ELF-1 (cell line): ENCODE measurements at places on chromosomes 1 and 21.

GRCh38 chr1:117646007-117646811, 40.4 kb downstream of the TENT5C start:
- no peak for DNase-seq

- peak; percentile 70 for DNase-seq
These were observed 175.6 kb upstream of the DAB1 start for GRCh38 chr1:57599236-57599994.

DNA sequence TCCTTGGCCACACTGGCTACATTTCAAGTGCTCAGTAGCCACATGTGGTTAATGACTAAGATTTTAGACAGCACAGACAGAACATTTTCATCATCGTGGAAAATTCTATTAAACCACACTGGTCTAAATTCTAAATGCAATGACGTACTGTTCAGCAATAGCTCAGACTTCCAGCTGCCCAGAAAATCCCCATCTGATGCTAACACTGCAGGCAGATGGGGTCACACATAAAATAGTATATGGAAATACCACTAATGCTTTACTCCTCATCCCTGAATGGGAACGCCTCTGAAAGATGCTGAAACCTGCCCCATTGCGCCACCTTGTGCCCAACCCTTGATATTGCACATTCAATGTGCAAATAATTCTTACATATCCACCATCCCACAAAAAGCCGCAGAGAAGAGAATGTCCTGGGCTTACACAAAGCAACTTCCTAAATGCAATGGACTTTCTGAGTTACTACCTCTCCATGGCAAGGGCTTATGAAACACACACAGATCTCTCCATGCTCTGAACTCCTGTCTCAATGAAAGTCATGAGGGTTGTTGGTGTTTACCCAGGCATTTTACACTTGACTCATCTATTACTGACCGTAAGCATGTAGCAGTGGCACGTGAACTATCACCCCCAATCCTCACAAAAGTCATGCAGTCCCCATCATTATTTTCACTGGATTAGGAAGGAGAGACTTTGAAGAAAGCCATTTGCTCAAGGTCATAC, 20.3 kb upstream of the SLC5A9 start:
- DNase-seq: peak; percentile 63

DNA sequence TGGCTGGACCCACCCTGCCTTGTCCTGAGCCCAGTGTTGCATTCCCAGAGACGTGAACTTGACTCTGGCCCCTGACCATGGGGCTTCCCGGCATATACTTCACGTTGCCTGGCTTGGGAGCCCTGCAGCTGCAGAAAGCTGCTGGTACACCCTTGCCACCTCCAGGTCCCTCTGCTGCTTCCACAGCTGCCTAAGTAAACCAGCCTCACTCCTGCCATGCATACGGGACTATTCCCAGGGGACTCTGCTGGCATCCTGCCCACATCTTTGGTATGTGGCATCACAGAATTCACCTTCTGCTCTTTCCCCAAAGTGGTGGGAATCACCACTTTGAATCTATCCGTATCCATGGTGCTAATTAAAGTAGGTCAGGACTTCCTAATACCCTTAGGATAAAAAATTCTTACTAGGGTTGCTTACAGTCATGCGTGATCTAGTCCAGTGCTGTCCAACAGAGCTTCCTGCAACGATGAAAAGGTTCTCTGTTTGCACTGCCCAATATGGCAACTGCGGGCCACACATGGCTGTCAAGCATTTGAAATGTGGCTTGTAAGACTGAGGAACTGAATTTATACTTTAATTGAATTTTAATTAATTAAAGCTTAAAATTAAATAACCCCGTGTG, 203.0 kb downstream of the GRIK3 start:
- DNase-seq: no peak

GRCh38 chr1:25435397-25436108, 4.9 kb downstream of the MACO1 start:
- no peak for DNase-seq

- DNase-seq: peak; percentile 58
These were observed 18.9 kb downstream of the LHX4 start for GRCh38 chr1:180248731-180249681.

DNA sequence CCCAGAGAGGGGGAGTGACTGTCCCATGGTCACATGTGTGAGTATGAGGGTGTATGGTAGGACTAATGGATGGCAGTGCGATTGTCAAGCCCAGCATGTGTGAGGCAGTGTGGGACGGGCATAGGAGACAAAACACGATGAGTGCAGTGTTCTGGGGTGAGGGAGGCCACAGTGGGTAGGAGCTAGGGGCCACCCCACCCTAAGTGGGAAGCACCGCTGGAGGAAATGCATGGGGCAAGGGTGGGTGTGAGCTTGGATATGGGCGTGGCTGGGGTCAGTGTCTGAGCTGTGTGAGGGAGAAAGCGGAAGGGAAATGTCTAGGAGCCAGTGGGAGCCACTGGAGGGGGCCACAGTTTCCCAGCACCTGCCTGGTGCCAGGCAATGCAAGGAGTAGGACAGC, 56.5 kb downstream of the FOXO6 start:
- no peak for DNase-seq

DNA sequence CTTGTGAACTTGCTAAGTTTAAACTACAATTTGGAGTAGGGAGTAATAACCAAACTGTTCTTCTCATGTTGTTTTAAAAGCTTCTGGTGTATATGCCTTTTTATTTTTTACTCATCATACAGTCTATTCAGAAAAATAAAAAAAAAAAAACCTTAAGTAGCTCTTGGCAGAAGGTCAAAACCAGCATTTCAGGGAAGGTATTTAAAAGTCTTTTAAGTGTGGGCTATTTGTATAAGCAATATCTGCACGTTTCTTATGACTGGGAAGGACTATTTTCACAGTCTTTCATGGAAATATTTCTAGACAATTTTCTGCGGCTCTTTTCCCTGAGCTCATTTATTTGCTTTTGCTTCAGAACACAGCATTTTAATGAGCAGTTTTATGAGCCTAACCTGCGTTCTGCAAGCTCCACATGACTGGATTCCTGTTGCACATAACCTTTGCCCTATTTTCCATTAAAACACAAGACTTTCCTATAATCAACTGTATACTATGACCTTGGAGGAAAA, 60.9 kb upstream of the C1orf105 start:
- DNase-seq: no peak

DNA sequence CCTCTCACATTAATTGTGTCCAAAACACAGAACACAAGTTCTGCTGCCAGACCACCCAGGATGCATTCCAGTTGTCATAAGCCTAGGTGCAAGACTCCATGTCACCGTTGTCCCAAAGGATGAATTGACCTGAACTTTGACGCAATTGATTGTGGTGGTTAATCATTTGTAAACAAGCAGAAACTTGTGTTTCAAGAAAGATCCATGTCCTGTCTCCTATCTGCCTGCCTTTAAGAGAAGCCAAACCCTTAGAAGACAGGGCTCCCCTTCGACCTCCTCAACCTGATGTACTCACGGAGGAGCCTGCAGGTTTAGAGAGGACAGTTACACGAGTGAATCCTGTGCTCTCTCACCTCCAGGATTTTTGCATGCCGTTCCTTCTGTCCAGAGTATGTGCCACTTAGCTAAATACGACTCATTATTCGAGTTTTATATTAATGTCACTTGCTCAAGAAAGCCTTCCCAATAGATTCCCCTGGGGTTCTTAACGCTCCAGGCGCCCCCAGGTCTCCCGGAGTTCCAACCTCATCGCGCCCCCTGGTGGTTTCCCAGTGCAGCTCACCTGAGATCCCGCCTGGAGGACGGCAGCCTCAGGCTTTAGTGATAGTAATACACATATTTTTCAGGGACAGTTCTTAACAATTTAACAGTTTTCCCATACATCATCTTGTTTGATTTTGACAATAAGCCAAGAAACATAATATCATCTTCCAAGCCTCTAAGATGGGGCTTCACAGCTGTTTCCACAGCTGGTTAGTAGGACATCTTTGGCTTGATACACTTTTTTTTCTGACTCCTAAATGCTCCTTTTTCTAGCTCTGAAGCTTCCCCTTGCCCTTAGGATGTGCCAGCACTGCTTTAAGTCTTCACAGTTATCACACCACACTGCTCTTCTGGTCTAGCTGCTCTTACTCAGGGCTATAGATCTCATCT, 2.4 kb upstream of the C8B start:
- peak; percentile 55 for DNase-seq

GRCh38 chr1:63326473-63327380, 4.4 kb downstream of the FOXD3 start:
- DNase-seq: peak; percentile 44

DNA sequence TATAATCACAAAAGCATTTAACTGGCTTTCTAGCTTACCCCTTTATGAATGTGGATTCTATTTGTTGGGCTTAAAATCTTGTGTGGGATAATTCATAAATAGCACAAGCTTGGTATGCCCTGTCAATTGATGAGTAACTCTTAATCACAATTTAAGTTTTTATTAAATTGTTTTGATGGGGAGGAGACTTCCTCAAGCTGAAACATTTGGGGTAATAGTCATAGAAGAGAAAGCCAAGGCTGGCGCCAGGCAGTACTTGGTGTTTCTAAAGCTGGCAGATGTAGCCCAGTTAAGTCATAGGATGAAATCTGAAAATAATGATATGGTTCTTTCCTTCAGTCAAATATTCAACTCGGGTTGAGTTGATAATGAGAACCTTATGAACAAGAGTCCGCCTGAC, 167.2 kb downstream of the FMN2 start:
- no peak for DNase-seq

- no peak for DNase-seq
These were observed 20.2 kb downstream of the RRAGC start for GRCh38 chr1:38839363-38839762.

- no peak for DNase-seq
These were observed 91.8 kb downstream of the CHD1L start for GRCh38 chr1:147334292-147334691.

DNA sequence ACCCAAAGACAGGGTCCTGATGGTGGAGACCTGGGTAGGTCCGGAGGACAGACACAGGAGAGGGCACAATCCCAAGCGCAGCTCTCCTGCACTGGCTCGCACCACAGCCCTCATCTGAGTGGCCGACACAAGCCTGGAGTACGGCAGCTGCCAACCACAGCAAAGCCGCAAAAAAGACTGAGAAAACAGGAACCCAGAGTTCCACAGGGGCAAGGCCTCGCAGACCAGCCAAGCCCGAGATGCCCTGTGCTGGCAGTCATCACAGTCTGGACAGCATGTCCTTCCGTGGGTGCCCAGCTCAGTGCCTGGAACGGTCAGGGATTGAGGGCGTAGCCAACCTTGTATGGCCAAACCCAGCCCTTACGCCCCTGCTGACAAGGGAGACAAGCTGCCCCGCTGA, 11.4 kb downstream of the ZBTB48 start:
- DNase-seq: no peak

- DNase-seq: no peak
These were observed 373.1 kb upstream of the CXADR start for GRCh38 chr21:17139696-17140095.

DNA sequence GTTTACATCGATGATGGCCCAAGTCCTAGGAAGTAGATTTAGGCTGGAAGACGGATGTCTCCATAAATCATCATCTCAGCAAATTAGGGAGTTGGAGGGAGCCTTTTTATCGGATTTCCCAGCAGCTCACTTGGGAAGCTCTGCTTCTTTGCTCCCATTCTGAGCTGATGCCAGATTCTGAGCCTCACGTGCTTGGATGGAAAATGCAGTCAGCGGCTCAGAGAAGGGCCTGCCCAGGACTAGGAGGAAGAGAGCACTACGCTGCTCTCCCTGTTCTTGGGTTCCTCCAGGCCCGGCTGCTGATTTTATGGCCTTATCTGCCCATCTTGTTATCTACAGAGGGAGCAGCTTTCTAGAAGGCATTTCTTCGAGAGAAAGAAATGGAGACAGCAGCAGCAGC, 42.0 kb downstream of the UBIAD1 start:
- DNase-seq: peak; percentile 33

- no peak for DNase-seq
These were observed 1603.7 kb downstream of the PLA2G4A start for GRCh38 chr1:188432427-188432826.

DNA sequence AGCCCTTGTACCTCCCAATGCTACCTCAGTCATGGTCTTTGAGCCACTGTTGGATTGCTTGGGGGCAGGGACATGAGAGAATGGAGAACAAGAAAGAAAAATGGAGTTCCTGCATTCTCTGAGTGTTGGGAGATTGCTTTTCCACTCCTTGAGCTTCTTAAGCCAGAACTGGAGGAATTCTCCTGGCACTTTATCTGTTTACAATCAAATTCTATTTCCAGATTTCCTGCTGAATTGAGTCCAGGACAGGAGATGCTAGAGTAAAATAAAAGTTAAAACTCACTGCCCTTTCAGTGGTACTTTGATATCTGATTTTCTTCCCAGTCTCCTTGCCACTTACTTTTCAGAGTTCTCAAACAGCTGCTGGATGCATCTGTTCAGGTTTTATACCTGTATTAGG, 24.4 kb upstream of the DEPDC1 start:
- peak; percentile 4 for DNase-seq

GRCh38 chr1:36420409-36420808, 22.7 kb upstream of the LSM10 start:
- DNase-seq: no peak

GRCh38 chr1:151535326-151536271, 4.5 kb upstream of the TUFT1 start:
- no peak for DNase-seq

- DNase-seq: no peak
These were observed 532.7 kb upstream of the OLFM3 start for GRCh38 chr1:102529446-102529845.

DNA sequence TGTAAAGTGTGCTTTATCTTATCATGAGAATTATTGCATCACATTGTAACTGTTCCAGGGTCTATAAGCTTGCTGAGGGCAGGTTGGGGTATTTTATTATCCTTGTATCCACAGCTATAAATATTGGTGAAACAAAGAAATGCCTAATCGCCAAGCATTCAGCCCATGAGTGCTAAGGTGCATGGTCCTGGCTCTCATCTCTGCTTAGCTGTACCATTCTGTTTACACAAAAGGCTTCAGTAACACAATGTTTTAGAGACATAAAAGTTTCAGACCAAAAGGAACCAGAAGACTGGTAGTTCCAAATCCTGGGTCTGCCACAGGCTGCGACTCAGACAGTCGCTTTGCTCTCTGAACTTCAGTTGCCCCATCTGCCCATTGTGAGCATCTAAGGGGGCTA, 99.6 kb upstream of the C8B start:
- DNase-seq: no peak

GRCh38 chr1:54998677-54999076, at the start of gene BSND:
BSND (plus strand) TSS chr1:54998933; CDS start chr1:54999187, 254 bp downstream.
- no peak for DNase-seq

GRCh38 chr1:196896355-196896754, 8.5 kb downstream of the CFHR4 start:
- DNase-seq: no peak

DNA sequence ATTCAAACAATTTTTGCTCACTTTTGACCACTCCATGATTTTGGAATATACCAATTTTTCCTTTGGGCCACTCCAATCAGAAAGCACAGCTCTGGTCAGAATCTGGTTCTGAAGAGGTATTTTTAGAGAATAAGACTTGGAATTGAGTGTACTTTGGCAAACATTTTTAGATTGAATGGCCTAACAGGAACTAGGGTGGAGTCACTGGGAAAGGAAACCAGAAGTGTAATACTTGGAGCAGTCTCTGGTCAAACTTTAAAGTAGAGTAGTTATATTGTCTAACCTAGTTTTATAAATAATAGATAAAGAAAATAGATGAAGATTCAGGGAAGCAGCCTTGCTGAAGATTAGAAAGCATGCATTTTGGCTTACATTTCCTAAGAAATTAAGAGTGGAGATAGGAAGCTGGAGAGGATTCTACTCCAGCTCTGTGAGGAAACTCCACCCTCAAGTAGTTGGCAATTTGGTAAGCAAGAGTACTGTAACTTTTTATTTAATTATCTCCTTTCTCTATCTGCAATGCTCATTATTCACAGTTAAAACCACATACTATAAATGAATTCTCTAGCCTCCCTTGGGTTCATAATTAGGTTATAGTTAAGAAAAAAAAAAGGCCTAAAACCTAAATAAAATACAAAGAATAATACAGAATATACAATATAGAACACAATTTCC, 15.8 kb downstream of the STIL start:
- no peak for DNase-seq
